ENCODE measurements at places on chromosomes 2 and 18.
A peak's percentile ranks its signal among the peaks of the same experiment; 100 is the strongest.

DNA sequence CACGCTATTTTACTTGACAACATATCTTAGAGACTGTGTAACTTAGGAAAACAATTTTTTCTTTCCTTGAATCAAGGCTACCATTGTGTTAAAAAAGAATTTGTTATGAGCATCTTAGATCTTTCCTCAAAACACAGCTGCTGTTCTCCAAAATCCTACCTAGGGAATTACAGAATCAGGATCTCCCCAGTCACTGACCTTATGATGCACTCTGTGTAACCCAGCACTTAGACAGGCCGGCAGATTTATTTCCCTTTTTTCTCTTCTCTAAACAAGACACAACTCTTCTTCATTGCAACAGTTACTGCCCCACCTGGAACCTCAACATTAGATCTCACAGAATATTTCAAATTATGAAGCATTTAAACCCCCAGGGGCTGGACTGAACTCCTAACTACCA is 13.5 kb upstream of the C2orf15 start:
- DNase-seq, result no peak

GRCh38 chr2:62309465-62310091 is 113.7 kb downstream of the B3GNT2 start:
- DNase-seq, result peak; percentile 8

- no peak for DNase-seq
Observed at GRCh38 chr2:74009577-74009976, 24.9 kb downstream of the TET3 start.

- peak; percentile 46 for DNase-seq
Observed at GRCh38 chr2:173961346-173961705, 3.8 kb downstream of the SP3 start.

GRCh38 chr18:68763083-68763482 is 34.8 kb upstream of the CCDC102B start:
- peak; percentile 50 for DNase-seq

DNA sequence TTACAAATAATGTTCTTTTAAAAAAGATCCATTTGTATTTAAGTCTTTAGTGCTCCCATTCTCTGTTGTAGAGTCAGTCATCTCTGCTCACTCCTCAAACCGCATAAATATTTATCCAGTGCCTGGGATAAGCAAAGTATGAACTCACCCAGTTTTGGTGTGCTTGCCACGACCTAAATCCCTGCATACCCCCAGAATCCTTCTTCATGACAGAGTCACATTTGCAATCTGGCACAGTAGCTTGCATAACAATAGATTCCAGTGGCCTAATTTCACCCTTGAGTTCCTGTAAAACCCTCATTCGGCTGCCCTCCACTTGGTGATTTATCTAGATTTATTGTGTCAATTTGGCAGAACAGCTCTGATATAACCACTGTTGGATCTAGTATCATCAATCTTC is 92.9 kb downstream of the DTNA start:
- no peak for DNase-seq

- no peak for DNase-seq
Observed at GRCh38 chr2:121342751-121343150, 57.7 kb upstream of the TFCP2L1 start.

DNA sequence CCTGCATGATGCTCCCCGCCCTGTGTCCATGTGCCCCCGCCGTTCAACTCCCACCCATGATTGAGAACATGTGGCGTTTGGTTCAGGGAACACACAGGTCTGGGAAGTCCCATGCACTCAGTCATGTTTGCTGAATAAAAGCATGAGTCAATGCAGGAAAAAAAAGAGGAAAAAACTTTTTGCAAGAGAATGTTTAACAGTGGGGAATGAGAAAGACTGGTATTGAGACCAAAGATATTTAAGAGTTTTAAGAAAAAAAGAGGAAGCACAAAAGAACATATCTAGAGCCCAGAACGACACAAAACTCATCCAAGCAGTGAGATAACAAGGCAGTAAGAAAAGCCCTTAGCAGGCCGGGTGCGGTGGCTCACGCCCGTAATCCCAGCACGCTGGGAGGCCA is 279.2 kb upstream of the THSD7B start:
- no peak for DNase-seq

DNA sequence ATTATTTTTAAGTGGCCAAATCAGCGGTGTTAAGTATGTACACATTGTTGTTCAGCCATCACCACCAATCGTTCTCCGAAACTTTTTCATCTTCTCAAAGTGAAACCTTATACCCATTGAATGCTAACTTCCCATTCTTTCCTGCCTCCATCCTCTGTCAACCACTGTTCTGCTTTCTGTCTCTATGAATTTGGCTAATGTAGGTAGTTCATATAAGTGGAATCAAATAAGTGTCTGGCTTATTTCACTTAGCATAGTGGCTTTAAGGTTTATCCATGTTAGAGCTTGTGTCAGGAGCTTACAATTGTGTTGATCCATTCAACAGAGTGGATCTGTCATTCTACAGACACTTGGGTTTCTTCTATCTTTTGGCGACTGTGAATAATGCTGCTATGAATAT is 192.1 kb downstream of the WDR7 start:
- no peak for DNase-seq

DNA sequence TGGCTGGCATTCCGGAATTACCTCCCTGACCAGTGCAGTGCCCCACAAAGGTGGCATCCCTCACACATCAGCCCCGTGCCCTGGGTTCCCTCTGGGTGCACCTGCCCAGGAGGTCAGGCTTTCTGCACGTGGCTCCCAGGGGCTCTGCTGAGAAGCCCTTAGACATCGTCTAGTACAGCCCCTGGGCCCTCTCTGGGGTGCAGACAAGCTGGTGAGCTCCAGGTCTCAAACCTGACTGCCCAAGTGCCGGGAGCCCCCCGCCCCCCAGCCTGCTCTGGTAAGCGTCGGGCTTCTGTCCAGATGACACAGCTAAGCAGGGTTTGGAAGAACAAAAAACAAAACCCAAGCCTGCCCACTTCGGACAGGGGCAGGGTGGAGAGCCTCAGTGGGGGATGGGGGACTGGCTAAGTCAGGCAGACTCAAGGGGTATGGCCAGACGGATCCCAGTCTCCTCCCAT is 20.2 kb downstream of the TWIST2 start:
- peak; percentile 51 for DNase-seq

DNA sequence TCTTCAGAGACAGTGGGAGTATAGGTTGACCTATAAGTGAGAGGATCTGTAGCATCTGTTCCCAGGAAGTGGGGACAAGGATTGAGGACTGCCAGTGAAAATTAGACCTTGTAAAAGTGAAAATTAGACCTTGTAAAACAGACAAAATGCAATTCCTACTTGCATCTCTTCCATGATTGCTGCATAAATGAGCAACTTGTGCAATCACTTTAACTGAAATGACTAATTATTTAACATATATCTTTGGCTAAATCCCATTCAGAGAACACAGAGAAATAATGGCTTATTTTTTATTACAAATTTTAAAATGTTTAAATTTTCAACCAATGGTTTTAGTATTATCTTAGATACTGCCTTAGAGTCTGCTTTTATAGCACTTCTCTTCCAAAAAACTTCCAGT is 67.2 kb upstream of the NABP1 start:
- DNase-seq, result no peak

Measured in fibroblast of skin of right biceps (primary cell).